ENCODE measurements at places on chromosomes 3 and 15.

DNA sequence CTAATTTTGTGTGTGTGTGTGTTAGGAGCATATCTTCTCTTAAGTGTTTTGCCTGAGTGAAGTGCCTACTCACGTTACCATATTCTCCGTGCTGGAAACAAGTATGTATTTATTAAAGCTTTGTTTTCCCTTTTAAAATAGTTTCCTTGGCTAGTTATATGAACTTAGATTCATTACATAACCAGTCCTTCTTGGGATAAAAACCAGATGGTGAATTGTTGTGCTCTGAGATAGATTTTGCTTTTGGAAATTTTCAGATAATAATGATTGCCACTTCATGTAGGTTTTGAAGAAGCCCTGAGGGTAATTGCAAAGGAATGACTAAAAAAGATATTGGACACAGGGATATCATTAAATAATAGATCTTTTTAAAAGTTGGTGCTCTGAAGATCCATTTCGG lies 390.2 kb upstream of the SGO1 start:
- no peak for DNase-seq

DNA sequence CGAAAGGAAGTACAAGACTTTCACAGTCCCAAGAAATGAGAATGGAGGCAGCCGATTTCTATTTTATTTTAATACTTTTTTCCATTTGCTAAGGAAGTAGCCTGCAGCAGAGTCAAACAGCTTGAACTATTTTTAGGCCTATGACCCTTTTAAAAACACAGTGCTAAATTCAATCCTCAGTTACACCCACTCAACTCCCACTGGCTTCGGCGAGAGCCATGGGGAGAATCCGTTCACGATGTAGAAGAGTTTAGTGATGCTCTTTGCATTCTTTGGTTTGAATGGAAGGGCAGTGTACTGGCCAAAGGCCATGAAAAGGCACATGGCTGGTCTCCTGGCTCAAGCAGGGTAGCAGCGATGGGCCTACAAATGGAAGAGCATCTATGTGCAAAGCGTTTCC lies 343.5 kb downstream of the FOXP1 start:
- no peak for DNase-seq

DNA sequence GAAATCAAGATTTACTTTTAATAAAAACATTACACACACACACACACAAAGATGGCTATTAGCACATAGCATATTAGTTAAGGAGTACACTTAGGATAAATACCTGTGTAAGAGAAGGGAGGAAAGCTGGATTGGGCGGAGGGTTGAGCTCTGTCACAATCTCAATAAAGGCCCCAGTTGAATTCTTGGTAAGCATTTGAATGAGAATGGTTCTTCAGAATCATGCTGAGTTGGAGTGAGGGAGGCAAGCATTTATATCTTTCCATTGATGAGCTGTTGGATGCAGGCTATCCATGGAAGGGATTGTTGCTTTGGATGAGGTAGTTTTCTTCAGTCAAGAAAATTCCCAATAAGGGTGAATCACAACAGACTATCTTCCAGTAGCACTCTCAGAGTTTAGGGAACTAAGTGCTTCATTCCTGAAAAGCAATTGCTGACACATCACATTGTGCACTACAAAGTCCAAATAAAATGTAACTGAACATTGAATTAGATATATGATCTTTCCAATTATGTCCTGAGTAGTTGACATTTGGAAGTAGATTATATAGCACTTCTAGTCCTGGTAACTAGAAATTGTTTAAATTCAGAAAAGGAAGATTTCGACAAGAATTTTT lies 95.7 kb downstream of the SUCNR1 start:
- DNase-seq, result no peak

- DNase-seq, result no peak
These were observed 656.3 kb downstream of the ROBO1 start for GRCh38 chr3:79111375-79112052.

DNA sequence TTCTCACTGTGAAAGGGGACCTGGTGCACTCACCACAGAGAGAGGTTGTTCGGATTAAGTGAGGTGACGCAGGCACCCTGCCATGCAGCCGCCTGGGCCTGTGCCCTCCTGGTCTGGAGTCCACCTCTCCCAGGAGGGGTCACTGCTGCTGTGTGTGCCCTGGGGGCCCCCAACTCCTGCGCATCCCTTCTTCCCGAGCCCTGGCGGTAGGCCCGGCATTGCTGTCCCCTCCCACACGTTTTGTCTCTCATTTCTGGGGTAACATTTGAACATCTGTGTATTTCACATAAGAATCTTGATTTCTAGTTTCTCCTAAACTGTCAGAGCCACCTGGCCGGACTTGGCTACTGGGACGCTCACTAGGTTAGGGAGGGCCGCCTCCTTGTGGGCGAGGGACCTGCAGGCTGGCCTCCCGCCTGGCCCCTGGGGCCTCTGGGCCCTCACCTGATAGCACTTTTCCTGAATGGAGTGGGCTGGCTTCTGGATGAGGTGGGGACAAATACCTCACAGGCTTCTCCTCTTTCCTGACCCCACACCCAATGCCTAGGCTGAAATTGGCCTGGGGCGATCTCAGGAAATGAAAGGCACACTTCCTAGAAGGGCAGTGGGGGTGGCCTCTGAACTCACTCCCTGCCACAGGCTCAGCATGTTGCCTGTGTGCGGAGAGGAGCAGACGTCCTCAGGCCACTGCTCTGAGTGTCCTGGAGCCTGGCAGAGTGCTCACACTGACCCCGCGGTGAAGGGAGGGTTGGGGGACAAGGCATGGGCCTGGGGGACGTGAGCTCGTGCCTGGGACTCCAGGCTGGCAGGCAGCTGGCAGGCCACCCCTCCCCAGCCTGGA lies 104.2 kb upstream of the PRR23E start:
- DNase-seq, result no peak

DNA sequence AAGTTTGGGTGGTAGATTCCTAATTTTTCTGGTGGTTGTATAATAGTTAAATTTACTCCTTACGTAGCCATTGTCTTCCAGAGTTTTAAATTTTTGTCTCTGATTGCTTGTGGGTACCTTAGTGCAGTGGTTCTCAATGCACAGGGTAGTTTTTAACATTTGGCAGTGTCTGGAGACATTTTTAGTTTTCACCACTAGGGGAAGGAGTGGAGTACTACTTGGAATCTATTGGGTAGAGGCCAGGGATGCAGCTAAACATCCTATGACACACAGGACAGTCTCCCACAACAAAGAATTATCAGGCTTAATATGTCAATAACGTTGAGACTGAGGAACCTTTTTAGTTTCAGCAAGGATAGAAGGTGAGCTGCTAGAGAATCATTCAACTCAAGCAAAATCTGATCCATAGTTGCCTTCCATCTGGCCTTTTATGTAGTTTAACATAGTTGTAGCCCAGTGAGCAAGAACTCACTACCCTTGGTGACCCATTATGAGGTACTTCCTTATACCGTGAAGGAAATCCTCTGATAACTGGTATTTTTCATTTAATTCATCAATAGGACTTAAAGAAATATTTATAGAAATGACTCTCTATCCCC lies 8.6 kb upstream of the STX19 start:
- no peak for DNase-seq

DNA sequence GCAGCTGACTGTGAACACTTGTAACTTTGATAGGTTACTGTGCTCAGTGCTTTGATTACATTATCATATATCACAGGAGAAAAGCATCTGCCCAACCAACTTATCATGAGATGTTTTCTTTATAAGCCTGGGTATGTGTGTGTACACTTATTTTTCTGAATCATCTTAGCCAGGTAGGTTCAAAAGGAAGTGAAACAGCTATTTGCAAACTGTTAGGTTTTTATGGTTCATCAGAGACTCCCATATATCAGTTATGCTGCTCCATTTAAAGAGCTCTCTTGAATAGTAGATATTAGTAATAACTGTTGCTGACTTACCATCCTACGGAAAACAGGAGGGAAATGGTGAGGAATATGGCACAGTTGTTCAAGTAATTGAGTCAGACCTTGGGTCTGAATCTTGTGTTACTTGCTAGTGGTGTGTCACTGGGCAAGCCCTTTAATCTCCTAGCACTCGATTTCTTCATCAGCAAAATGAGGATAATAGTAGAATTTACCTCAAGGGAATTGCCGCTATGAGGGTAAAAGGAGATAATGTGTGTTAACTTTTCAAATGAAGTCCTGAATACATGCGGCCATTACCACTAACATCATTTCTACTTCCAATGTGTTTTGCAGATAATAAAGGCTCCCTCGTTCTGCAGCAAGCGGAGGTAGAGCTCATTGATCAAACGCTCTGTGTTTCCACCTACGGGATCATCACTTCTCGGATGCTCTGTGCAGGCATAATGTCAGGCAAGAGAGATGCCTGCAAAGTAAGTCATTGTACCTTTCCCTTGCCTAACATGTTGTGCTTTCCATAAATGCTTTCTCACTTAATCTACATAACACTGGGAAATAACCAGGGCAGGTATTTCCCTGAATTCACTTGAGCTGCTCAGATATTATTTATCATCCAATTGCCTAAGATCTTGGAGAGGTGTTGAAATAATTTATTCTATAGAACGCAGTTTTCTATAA lies 7.8 kb upstream of the C3orf52 start:
- no peak for DNase-seq

DNA sequence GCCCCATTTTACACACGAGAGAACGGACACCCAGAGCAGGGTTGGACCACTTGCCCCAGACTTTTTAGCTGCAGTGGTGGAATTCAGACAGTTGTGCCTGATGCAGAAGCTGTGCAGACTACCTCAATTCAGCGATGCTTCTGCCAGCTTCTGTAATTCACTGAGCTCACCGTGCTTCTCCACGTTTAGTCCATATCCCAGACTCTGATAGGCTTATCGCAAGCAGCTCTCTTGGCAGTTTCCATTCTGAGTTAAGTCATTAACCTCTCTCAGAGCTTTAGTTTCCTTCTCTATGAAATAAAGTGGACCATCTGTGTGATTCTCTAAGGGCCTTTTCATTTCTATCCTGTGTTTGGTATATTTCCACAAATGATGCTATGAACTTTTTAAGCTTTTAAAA lies 37.1 kb downstream of the ABHD17C start:
- no peak for DNase-seq

- no peak for DNase-seq
These were observed 300.0 kb downstream of the CHST2 start for GRCh38 chr3:143419611-143420010.

DNA sequence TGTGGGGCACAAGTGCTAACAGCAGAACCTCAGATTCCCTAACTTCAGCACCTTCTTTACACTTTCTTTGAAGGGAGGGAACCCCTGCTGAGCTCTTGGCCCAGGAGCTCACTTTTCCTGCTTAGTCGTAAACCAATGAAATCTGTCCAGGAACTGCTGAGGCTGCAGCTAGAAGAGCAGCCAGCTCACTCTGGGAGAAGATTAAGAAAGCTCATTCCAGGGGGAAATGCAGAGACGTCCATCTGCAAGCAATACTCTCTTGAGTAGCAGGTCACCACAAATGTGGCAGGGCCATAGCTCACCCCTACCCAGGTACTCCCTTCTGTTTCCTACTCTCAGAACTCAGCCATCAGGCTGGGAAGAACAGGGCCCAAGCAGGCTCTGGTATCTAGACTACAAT lies 103.3 kb downstream of the WDR76 start:
- peak; percentile 23 for DNase-seq

Data from NCI-H446 treated with DMSO at 0.1 percent for 48 hours (cell line).